Myocyte (in vitro differentiated cells): ENCODE measurements at places on chromosomes 6 and 20. TPM values are rescaled to one million over a fixed set of nuclear protein-coding genes. Genes with fewer than 3 reads are reported as not detected.

DNA sequence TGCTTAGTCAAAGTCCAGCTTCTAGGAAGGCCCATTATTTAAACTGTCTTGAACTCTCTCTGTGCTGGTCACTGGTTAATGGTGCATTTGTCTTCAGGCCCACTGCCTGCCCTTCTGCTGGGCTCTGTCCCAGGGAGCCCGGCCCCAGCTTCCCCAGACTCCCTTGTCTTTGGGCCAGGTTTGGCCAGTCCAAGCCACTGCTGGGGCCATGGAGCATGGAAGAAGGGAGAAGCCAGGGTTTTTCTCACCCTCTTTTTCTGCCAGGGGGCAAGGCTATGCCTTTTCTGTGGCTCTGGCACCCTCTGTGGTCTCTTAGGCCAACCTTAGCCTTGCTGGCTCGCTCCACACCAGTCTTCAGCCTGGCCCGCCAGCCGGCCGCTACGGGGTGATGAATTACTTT is 390.0 kb upstream of the SULF2 start:
- no peak for DNase-seq

DNA sequence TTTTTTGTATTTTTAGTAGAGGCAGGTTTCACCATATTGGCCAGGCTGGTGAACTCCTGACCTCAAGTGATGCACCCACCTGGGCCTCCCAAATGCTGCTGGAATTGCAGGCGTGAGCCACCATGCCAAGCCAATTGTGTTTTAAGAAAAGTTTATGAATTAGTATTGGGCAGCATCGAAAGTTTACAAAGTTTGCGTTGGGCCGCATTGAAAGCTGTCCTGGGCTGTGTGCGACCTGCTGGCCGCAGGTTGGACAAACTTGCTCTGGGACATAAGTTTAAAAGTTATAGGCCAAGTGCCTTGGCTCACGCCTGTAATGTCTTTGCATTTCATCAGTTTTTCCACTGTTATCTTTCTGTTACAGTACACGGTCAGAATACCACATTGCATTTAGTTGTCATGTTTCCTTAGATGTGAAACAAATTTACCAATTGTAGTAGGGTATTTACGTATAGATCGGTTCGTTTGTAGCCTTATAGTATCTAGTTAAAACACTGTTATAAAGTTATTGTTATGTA is 39.5 kb downstream of the ASXL1 start:
- no peak for DNase-seq

DNA sequence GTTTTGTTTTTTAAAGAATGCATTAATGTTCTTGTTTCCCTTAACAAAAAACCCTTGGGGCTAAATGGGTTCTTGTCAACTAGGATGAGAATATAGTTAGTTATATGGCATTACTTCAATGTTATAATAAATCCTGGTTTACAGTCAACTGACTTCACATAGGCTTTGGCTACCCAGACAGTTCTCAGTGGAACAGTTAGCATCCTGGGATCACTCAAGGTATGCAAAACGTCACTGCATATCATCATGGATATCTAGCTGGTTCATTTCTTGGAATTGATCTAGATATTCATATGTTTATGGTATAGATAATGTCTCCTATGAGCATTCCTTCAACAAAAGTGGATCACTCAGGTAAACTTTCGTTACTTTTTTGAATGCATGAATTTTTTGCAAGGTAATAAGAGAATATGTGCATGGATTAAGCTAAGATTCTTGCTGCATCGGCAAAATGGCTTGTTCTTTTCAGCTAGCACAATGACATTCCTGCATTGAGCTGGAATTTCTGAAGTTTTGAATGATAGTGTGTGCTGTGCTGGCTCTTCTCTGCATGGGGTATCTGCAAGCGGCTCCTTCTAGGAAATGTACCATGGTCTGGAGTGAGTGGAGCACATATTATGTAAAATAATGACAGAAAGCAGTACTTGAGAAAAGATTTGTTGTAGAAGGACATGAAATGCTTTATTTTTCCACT is 138.9 kb downstream of the ADGRG6 start:
- no peak for DNase-seq

- peak; percentile 72 for DNase-seq
Measured at GRCh38 chr20:346640-347316, at the start of gene NRSN2. NRSN2 (plus strand) TSS chr20:347111; CDS start chr20:349644, 2,533 bp downstream.

GRCh38 chr6:141451181-141451510 is 681.6 kb upstream of the GJE1 start:
- DNase-seq = no peak

DNA sequence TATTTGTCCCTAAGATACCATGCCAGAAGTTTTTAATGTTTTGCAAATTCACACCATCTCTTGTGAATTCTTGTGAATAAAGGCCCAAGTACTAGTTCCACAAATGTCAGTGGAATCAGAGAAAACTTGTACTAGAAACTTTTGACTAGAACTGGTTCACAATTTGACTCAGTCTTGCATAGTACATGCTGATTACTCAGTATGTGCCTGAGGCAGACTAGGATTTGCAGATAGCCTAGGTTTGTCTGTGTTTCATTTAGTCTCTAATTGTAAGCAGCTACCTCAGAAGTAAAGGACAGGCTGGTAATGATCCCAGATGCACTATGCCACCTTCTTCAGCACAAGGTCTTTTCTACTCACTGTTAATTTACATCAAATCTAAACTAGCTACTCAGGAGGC is 34.2 kb upstream of the GSTA4 start:
- no peak for DNase-seq

DNA sequence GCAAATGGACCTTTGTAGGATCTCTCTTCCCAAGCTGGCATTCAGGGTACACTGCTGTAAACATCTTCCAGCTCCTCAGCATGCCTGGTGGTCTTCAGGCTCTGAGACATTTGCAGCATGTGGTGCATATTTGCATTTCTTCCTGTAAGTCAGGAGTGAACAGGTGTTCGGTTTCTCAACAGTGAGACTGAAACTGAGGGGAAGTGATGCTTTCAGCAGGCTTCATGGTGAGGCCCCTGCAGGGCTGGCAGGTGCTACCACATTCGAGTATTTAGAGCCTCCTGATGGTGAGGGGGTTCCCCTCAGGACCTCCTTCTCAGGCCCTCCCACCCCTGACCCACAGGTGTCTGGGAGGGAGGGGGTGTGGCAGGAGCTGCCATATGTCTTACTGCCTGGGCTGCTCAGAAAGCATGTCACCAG is 15.1 kb downstream of the MYBL2 start:
- DNase-seq = no peak

DNA sequence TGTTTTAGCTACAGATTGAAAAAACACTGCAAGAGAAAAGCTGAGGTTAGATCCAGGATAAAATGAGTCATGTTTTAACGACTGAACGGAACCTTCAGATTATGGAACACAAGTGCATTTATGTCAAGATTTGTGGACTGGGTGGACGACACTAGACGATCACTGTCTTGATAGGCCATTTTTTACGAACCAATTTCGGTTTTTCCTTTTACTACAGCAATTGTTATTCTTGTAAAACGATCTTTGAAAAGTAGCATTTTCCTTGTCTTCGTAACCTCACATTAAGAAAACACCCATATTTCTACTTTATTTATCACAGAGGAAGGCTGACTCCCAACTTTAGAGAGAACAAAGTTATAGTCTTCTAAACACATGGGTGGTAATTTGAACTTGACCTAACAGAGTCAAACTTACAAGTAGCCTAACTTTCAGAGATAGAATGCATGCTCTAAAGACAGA is 294.2 kb upstream of the TCF21 start:
- peak; percentile 12 for DNase-seq

- DNase-seq = no peak
Measured at GRCh38 chr20:23925789-23926525, 46.4 kb upstream of the CST5 start.

DNA sequence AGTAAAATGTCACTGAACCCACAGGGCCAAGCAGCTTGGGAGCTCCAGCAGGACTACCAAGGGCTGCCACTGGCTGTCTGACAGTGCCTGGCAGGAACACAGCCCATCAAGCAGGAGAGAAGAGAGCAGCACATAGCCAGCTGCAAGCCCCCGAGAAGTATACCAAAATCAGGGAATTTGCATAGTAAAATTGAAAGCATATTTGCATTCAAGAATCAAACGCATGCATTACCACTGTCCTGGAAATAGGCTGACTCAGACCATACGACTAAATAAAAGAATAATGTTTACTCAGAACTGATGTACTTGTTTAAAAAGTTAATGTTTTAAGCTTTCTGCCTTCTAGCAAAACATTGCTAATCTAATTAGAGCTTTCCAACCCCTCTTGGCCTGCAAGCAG is 298.1 kb downstream of the TFAP2B start:
- DNase-seq = no peak

- no peak for DNase-seq
Measured at GRCh38 chr6:143349530-143349929, 101.0 kb downstream of the ADAT2 start.

DNA sequence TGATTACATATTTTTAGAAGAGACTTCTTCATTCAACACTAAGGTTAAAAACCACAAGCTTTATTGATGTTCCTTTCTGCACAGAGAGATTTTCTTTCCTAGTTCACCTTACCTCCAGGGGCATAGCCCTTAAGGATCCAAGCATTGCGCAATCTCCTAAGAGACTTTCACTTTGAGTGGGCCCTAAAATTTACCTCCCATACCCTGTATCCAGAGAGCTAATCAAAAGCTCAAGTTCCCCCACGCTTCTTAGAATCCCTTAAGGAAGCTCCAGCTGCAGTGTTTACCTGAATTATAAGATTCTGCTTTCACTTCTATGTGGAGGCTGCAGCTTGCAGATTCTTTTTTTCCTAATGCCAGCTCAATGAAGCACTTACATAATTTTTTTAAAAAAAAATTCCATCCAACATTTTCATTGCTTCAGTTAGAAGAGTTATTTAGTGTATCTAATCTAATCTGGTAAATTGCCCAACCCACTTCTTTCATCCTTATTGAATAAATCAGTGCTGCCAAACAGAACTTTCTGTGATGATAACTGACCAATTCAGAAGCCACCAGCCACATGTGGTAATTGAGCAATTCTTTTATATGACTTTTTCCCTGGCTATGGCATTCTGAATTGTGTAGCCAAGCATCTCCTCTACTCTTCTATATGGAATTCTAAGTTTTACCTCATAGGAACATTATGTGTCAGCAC is 24.6 kb upstream of the SPTLC3 start:
- no peak for DNase-seq

DNA sequence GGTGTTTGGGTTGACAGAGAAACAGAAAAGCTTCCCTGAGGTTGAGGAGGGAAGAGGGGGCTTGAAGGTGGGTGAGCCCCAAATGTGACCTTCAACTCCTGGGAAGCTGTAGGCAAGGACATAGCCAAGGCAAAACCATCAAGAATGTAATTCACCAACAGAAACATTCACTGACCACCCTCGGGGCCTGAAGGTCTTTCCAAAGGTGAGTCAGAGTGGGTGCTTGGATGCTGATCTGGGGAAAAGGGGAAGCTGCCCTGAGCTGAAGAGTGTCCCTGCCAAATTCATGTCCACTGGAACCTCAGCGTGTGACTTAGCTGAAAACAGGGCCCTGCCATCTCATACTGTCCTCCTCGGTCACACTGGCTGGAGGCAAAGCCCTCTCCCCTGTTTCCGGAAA is 234.2 kb upstream of the SULF2 start:
- no peak for DNase-seq

GRCh38 chr6:150482883-150483409 is 114.1 kb downstream of the IYD start:
- DNase-seq = no peak

GRCh38 chr6:30754631-30755030 is 10.3 kb upstream of the IER3 start:
- no peak for DNase-seq

POU5F1 gene
- 1.4 and 2.5 TPM in 2 replicates for total RNA-seq

PRL gene
- total RNA-seq = not detected in 2 replicates

GRM1 gene
- 0.21 and 0.75 TPM in 2 replicates for total RNA-seq
